ENCODE measurements at places on chromosomes 1 and 21. TPM values are rescaled to one million over a fixed set of nuclear protein-coding genes. Genes with fewer than 3 reads are reported as not detected.

The ESRRG gene
- polyA plus RNA-seq = 0.05 TPM

The GCSAML gene
- not detected for polyA plus RNA-seq

The OLIG2 gene
- polyA plus RNA-seq = not detected

The PGLYRP3 gene
- not detected for polyA plus RNA-seq

- no peak for DNase-seq
These were observed 3.1 kb upstream of the FNDC10 start for GRCh38 chr1:1602968-1603506.

DNA sequence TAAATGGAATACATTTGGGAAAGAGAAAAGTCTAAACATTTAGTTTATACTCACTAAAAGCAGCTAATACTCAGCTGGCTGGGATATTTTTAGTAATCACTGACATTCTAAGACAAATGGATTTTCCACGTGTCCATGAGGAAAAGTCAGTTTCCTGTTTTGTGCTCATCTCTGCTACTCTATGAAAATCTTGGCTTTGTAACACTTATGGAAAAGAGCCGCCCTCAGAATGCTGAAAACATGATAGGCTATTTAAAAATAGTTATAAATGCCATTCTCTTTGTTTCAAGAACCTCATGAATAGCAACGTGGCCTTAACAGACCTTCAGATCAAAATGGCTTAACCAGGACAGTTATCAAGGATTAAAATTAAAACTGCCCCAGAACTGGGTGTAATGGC lies 29.9 kb downstream of the MRAP start:
- DNase-seq = no peak

- no peak for DNase-seq
These were observed 106.7 kb upstream of the CDC42BPA start for GRCh38 chr1:227424953-227425352.

DNA sequence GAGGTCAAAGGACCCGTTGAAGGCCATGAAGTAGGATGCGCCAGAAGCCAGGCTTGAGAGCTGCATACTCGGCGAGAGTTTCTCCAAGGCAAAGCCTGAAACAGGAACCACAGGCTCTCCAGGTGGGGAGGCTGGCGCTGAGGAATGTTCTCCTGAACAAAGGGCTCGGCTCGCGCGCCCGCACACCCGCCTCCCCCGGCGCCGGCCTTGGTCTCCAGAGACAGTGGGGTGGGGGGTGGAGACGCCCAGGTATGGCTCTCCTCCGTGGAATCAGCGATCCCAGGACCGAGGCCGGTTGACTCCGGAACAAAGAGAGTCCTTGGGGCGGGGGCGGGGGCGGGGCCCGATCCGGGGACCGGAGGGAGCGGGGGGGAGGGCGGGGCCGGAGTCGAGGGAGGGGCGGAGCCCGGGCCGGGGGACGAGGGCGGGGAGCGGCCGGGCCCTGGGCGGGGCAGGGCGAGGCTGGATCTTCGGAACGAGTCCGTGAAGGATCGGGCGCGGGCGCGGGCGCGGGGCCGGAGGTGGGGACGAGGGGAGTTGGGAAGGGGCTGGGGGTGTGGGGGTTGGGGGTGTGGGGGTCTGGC lies 85.0 kb downstream of the NKAIN1 start:
- no peak for DNase-seq

GRCh38 chr1:165843304-165843703 lies 15.9 kb downstream of the UCK2 start:
- DNase-seq = no peak

DNA sequence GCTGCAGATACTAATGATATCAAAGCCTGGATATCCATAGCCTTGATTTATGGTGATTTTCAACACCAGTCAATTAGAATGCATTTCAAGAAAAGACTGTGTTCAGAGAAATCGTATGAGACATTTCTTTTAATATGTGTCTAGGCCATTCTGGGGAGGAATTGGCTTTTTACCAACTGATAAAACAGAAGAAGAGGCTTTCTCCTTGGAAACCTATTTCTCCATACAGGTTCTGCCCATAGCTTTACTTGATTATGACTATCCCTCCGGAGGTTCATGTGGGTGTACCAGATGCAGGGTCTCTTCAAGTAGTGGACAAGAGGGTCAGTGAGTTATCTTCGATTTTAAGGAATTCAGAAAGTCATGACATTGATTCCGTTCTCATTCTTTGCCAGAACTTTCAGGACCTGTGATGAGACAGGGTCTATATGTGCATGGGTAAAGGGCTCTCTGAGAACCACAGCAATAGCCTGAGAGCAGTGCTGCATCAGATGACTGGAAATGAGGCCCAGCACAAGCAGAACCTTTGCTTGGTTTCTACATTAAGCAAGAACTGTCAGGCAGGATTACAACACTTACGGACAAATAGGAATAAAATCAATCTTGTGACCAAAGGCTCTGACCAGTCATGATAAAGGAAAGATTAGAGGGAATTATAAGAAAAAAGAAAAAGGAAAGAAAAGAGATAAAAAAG lies 263.7 kb upstream of the SGIP1 start:
- DNase-seq = no peak

Data from BJ (cell line).